Non-pigmented ciliary epithelial cell (primary cell): ENCODE measurements at places on chromosomes 13 and 19.

- no peak for DNase-seq
Observed at GRCh38 chr19:31424861-31425620, 75.8 kb upstream of the TSHZ3 start.

- no peak for DNase-seq
Observed at GRCh38 chr13:46683676-46684260, 113.2 kb downstream of the ESD start.

DNA sequence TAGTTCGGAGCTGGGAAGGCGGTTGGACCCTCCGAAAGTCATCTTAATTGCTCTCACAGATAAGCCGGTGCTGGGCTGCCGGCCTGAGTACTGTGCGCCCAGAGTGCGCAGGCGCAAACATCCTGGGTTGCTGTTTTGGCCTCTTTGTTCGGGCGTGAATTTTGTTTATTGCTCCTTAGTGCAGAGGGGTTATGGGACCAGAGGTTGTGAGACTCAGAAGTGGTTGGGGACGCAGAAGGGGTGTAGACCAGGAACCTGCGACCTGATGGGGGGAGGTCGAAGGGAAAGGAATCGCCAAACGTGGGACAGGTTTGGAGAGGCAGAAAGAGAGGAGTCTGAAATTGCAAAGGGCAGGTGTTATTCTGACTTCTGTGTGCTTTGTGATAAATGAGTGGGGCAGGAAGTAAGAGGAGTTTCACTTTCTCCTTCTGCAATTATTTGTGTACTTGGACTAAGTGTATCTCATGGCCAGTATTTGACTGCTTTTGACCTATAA, 607 bp upstream of the ZNF566 start:
- DNase-seq, result peak; percentile 82

DNA sequence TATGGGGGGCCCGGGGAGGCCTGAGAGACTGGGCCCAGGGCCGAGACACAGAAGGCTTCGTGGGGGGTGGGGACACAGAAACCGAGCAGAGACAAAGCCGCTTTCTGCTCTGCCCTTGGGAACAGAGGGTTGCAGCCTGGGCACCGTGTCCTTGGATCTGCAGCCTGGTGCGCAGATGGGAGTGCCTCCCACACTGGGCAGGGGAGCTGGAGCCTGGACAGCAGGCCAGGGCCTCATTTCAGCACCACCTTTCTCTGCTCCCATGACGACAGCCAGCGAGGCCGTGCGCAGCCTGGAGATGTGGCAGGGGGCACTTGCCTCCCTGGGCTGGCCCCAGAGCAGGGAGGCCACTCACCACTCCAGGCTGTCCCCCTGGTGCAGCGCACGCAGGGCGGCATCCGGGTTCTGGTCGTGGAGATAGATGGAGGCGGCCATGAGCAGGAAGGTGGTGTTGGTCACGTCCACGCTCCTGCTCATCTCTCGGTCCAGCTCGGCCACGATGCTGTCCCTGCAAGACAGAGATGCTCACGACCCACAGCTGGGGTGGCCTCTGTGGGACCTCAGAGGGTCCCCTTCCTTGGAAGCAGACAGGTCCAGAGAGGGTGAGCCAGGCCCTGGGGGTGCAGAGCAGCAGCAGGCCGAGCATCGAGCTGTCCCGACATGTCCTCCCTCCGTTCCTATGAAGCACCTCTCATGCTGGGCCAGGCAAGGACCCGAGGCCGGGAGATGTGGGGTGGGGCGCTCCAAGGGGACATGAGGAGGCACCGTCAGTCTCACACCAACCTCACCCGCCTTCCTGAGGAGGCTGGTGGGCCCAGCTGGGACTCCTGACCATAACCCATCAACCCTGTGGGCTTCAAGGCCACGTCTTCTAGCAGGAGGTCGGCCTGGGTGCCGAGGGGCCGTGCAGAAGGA, 10.9 kb upstream of the CERS1 start:
- no peak for DNase-seq

GRCh38 chr19:38362076-38362945, 12.1 kb upstream of the PSMD8 start:
- no peak for DNase-seq

DNA sequence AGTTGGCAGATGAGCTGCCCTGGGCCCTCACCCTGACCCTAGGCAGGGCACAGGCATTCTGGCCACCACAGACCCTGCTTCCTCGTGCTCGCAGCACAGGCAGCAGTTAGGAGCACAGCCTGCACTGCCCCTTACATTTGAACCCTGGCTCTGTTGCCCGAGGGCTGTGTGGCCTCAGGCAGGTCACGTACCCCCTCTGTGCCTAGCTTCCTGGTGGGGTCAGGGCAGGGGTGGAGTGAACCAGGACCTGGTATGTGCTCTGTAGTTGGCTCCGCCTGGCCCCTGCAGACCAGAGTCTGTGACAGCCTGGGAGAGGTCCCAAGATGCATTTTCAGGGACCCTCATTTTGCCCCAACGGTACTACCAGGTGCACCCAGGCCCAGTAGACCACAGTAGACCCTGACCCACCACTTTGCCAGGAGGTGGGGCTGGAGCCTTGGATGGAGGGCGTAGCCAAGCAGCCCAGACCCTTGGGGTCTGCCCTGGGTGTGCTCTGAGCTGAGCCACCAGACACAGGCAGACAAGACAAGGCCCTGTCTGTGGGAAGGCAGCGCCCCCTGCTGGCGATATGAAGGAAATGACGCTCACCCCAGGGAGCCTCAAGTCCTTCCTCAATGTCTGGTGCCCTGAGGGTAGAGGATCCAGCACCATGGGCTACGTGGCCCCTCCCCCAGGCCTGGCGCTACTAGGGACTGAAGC, 9.1 kb downstream of the LYL1 start:
- DNase-seq, result peak; percentile 46

- no peak for DNase-seq
Observed at GRCh38 chr19:35977446-35978222, 17.4 kb upstream of the SDHAF1 start.
